ENCODE measurements at places on chromosomes 4 and X. TPM values are rescaled to one million over a fixed set of nuclear protein-coding genes. Genes with fewer than 3 reads are reported as not detected.

Gene SHISA3
- total RNA-seq: 0.17 TPM

GRCh38 chr4:25862411-25863346 is at the start of gene SEL1L3:
Gene SEL1L3, minus strand, starts transcription at chr4:25862988. Its CDS starts 152 bp downstream, at chr4:25862836.
- no peak for DNase-seq

DNA sequence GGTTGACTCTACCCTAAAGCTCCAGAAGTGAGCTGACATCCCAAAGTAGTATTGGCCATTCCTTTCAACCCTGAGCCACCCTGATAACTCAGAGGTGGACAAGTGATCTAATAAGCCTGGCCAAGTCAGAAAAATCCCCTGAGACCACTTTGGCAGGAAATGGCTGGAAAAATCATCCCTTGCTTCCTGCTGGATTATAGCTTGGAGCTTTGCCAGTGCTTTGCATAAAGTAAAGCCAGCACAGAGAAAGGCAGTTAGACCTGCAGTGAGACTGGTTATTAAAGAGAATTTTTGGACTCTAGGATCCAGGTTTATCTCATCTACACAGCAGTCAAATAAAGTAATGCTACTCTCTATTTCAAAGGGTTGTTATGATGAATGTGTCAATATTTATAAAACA is 6.4 kb downstream of the CXCL3 start:
- no peak for DNase-seq

GRCh38 chrX:115368876-115369275 is 79.4 kb downstream of the LUZP4 start:
- no peak for DNase-seq

Gene ZNF630
- 1.7 TPM for total RNA-seq

Gene HSFX3
- total RNA-seq: not detected

- DNase-seq: no peak
Observed at GRCh38 chrX:38112566-38112965, 106.2 kb downstream of the SYTL5 start.

Gene STBD1
- 11.6 TPM for total RNA-seq

- no peak for DNase-seq
Observed at GRCh38 chr4:88858752-88859151, 161.1 kb upstream of the NAP1L5 start.

DNA sequence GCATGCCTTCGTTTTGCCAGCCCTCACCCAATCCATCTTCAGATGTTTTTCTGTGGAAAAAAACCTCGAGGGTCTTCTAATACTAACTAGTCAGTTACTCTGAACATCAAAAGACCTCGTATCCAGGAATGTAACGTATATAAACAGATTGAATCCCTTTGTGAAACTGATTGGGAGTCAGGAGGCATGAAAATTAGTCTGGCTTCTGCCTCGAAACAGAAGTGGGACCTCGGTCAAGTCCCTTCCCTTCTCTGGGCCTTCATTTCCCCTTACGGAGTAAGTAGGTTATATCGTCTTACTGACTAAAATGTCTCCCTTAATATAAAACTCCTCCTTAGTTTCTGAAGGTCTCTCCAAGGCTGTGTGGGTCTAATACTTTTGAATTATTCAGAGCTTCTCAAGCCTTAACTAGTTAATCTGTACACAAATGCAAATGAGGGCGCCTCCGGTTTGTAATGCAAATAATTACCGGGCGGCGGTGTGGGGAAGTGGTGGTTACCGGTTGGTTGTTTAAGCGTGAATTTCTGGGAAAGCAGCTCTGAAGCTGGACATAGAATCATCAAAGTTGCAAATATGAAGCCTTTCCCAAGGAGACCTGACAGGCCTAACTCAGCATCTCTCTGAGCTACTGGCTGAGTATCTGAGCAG is 11.4 kb upstream of the NKRF start:
- DNase-seq: peak; percentile 81

GRCh38 chrX:10677490-10677889 is 57.1 kb upstream of the MID1 start:
- no peak for DNase-seq

GRCh38 chrX:153533091-153533490 is 15.6 kb downstream of the ATP2B3 start:
- DNase-seq: no peak

- DNase-seq: no peak
Observed at GRCh38 chrX:44708470-44708869, 135.4 kb upstream of the DUSP21 start.

DNA sequence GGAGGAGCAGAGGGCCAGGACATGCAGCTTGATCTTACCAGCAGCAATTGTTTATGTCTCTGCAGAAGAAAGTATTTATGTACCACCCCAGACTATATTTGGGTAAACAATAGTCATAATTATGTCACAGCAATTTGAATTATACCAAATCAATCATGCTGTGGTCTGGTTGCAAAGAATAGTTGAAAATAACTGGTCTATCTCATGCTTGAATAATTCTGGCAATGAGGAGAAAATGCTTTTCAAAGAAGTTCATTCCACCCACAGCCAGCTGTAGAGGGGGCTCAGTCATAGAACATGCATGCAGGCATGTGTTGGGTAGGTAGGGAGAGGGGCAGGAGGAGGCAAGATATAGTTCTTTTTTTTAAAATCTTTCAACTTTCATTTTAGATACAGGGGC is 399.2 kb downstream of the IL15 start:
- DNase-seq: peak; percentile 19

DNA sequence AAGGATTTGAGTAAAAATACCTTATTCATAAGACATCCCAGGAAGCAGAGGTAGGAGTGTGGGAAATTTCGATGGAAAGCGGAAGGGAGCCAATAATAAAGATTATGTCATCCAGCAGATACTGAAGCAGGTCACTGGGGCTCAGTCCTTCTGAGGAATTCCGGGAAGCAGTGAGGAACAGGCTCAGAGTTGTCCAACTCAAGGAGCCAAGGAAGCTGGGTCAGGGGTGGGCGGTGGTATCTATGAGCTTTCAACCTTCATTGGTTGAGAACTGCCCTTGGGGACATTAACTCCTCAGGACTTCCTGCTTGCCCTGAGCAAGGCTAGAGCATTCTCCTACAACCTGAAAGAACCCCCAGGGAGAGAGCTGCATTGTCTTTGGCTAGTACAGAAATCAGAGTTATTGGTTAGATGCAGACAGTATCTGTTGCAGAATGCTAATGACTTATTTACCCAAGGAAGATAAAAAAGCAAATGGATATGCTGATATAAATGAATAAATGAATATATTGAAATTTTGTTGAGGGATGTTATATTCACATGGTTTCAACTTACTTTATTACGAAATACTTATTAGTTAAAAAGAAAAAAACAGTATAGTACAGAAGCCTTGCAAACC is 68.2 kb downstream of the DMP1 start:
- no peak for DNase-seq

GRCh38 chr4:8348071-8348470 is 78.5 kb downstream of the HTRA3 start:
- DNase-seq: no peak
